Hypothalamus (tissue), 51 donors: ENCODE measurements at places on chromosomes 12 and 14.

- no peak for DNase-seq
Observed at GRCh38 chr12:101074940-101075680, 134.9 kb downstream of the SLC5A8 start.

GRCh38 chr14:72404998-72405397 is 472.8 kb downstream of the RGS6 start:
- DNase-seq, result no peak

DNA sequence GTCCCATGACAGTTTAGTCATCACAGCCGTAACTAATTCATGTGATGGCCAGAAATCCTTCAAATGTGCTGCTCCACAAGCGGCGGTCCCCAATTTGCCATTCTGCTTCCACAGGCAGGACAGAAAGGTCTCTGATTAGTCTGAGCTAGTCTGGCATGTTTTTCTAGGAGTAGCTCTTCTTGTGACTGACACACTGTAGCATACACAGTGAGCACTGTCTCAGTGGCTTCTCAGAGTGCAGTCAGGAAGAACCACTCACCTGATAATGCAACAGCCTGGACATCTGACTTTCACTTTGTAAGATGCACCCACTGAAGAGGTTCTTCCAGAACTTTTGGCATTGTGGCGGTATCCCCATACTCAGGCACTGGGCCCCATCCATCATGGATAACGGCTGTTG is 1266.2 kb downstream of the TMEM121 start:
- DNase-seq, result no peak

GRCh38 chr14:101855958-101856357 is 94.4 kb downstream of the PPP2R5C start:
- no peak for DNase-seq

DNA sequence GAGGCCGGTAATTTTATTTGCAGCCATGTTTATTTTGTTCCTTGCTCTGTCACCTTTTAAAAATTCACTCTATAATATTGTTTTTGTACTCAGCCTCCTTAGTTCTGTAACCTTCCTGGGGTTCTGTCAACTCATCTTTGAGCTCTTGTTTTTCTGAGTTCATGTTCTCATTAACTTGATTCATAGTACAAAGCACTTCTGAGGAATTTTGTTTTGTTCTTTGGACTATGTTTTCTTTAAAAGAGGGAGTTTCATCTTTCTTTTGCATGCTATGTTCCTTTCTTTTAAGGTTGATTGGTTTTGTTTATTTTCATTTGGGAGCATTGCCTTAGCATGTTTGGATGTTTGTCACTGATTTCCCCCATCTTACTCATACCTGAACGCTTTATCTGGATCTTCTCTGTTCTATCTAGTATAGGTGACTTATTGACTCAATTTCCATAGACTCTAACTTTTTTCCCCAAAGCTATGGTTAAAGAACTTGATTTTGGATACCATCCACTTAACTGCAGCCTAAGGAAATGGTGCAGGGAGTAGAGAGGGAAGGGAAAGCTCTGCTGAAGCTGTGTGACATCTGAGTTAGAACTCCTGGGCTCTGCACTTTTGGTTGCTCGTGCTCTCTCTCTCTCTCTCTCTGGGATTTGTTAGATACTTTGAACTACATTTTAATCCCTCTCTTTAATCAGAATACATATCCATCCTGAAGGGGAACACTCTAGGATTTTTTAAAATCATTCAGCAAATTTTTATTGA is 268.5 kb downstream of the PAWR start:
- no peak for DNase-seq

DNA sequence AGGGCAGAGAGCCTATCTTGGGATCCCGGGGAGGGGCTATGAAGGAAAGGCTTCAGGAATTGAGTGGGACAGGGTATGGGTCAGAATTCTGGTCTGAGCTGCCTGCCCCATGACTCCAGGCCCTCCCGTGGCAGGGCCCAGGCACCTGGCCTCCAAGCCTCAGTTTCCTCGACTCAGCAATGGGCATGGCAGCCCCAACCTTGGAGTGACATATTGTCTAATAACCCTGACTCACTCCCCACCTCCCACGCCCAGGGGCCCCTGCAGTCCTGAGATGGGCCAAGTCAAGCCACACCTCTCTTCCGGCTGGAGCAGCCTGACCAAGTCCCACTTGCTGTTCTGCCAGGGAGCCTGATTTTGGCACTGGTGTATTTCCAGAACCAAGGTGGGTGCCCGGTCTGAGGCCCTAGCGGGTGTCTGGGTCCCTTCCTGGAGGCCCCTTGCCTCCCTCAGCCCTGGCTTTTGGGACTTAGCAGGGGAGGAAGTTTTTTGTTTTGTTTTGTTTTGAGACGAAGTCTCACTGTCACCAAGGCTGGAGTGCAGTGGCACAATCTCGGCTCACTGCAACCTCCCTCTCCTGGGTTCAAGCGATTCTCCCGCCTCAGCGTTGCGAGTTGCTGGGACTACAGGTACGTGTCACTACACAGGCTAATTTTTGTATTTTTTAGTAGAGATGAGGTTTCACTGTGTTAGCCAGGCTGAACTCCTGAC is 40.3 kb upstream of the RCOR1 start:
- no peak for DNase-seq

DNA sequence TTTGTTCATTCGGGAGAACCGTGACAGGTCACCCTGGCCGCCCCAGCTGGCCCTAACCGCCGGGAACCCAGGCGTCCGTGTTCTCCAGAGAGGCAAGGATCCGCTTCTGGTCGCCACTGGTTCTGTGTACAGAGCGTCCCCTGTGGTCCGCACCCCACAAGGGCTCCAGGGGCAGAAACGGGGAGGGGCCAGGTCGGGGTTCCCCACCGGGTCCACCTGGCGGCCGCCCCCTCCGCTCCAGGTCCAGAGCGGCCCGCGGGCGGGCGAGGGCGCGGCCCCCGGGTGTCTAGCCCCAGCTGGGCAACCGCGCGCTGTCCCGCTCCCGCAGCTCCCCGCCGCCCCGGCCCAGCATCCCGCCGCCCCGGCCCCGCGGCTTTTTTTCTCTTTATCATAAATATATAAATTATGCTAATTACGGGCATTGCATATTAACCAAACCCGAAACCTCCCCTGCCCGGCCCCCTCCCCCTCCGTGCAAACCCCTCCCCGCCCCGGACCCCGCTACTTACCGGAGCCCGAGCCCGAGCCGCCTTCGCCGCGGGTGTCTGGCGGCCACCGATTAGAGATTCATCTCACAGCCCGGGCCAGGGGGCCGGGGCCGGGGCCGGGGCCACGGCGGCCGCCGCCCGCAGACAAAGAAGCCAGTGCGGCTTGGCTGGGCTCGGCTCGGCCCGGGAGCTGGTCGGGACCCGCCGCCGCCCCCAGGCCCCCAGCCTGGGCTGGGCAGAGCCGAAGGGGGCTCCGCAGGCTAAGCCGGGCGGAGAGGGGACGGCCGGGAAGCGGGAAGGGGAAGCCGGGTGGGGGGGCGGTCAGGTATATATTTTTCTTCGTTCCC is 512 bp downstream of the POU6F1 start:
- DNase-seq, result peak; percentile 68

DNA sequence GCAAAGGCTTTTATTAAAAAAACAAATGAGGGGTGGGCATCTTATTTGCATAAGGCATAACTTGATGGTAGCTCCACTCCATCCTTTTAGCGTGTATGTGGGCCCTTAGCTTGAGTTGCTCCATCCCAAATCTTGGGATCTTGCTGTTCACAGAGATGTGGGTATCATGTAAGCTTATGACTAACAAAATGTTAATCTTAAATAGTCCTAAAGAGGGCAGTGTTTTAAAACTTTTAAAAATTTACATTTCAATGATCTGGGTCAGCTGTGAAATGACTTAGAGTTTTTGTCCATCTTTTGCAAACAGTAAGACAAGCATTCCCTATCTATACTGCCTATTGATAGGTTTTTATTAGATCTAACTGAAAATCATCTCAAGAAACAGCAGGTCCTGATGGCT is 86.0 kb downstream of the SLCO1A2 start:
- no peak for DNase-seq

GRCh38 chr14:61866932-61867920 is 105.0 kb downstream of the SNAPC1 start:
- DNase-seq, result no peak

DNA sequence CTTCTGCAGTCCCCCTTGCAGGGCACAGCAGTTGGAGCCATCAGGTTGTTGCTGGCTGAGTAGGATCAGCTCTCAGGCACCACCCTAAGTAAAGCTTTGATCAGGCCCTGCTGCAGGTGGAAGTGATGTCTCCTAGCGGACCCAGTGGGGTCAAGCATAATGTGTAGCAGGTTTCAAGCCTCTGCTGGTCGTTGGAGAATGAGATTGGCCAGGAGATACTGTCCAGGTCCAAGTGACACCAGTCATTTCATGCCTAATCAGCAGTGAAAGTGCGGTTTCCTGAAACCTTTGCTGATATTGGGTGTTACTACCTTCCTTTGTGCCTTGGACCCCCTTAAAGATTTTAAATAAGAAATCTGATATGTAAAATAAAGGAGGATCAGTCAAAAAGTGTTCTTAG is 72.6 kb downstream of the SUSD6 start:
- DNase-seq, result no peak

GRCh38 chr12:48863291-48863690 is 2.4 kb downstream of the RND1 start:
- no peak for DNase-seq

DNA sequence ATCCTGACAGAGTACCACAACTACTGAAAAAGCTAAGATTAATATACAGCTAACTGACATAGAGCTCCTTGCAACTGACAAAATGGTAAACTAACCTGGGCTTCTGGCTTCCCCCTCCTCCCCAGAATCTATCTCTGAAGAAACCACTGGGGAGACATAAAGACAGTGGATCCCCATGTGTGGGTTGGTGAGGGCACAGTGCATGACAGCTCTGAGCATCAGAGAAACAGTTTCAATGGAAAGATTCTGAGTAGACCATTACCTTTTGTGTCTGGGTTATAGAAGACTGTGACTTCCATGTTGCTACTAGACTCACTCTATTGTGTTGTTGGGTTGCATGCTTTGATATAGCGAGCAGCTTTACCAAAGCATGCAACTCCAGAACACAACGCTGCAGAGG is 247.4 kb downstream of the EFCAB11 start:
- DNase-seq, result no peak

DNA sequence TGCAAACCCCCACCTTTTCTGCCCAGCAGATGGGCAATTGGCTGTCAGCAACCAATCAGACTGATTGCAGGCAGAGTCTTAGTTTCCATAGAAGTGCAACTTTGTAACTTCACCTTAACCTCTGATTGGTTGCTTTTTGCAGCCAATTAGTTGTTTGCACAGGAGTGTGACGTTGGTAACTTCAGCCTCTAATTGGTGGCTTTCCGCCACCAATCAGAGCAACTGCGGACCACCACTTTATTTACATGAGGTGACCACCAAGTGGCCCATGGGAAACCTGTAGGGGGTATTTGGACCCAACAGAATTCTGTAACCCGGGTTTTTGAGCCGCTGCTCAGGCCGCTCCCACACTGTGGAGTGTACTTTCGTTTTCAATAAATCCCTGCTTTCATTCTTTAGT is 32.3 kb downstream of the CDKN1B start:
- no peak for DNase-seq

DNA sequence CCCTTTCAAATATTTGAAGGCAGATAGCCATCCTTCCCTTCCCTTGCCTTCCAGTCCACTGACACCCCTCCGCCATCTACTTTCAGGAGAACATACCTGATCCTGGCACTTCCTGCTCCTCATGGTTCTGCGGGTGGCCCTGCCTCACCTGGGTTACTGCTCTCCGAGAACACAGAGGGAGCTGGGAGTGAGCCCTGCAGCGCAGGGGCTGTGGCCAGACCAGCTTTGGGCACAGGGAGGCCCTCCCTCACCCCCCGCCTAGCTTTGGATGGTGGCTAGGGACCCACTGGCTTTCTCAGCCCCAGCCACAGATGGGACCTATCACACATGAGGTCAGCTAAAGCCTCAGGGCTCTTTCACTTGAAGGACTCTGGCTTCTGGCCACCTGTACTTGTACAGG is 12.4 kb downstream of the IQSEC3 start:
- DNase-seq, result no peak

- DNase-seq, result no peak
Observed at GRCh38 chr12:108306506-108306905, 32.6 kb downstream of the CMKLR1 start.

DNA sequence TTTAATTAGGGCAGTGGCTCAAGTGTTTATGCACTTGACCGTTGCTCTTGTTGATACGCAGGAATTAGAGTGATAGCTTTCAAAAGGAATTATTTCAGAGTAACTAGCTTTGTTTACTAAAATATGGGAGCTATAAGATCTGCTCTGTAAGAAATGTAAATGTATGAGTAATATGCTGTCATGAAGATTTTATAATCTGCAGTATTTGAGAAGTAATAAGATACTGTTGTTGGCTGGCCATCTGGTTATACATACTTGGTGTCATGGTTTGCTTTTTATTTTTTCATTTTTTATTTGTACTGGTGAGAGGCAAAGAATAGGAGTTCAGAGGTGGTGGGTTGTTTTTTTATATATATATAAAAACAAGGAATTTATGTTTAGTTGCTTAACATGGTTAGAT is 58.5 kb downstream of the PLXNC1 start:
- no peak for DNase-seq

- no peak for DNase-seq
Observed at GRCh38 chr12:109517619-109518018, 40.2 kb downstream of the UBE3B start.

DNA sequence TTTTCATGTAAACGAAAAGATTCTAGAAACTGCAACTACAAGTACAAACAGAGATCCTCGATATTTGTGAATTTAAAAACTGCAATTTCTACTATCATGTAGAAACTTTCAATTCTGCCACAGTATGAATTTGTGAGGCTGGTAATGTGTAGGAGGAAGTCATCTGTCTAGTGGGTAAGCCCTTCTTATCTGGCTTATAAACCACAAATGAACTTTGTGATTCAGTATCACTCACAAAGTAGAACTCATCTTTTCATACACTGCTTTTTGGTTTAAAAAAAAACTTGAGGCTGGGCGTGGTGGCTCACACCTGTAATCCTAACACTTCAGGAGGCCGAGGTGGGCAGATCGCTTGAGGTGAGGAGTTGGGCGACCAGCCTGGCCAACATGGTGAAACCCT is 20.7 kb downstream of the GTF2A1 start:
- no peak for DNase-seq
